HFF-Myc (cell line): ENCODE measurements at places on chromosomes 1 and 21.
A peak's percentile ranks its signal among the peaks of the same experiment; 100 is the strongest.

- DNase-seq = no peak
Measured at GRCh38 chr1:28801461-28801860, 10.5 kb upstream of the OPRD1 start.

DNA sequence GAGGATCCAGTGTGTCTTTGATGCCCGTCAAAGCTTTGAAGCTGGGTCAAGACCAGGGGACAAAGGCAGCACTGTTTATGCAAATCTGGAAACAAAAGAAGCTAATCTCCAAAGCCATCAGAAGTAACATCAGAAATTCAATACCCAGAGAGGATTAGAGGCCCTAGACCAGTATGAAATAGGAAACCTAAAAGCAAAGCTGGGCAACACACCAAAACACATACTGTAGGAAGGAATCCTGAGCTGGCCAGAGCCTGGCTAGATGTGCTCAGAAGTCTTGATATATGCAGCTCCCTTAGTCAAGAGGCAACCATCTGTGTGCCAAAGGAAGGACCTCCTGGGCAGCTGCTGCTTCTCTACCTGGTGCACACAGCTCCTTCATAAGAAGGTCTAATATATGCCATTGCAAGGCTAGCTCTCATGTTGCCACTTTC lies 12.3 kb downstream of the COLGALT2 start:
- DNase-seq = peak; percentile 82

DNA sequence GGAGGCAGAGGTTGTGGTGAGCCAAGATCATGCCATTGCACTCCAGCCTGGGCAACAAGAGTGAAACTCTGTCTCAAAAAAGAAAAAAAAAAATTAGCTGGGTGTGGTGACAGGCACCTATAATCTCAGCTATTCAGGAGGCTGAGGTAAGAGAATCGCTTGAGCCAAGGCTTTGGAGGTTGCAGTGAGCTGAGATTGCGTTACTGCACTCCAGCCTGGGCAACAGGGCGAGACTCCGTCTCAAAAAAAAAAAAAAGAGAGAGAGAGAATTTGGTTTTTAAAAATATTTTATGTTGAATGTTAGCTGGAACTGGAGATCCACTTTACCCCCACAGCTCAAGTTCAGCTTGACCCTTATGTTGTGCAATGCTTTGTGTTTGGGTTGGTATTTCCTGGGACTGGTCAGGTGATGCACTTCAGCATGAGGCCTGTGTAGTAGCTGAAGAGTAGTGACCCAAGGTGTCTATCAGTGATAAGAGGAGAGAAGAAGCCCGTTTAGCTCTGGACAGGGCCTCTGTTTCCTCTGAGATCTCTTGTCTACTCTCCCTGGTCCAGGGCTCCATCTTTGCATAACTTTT lies 36.8 kb upstream of the MACF1 start:
- DNase-seq = no peak

DNA sequence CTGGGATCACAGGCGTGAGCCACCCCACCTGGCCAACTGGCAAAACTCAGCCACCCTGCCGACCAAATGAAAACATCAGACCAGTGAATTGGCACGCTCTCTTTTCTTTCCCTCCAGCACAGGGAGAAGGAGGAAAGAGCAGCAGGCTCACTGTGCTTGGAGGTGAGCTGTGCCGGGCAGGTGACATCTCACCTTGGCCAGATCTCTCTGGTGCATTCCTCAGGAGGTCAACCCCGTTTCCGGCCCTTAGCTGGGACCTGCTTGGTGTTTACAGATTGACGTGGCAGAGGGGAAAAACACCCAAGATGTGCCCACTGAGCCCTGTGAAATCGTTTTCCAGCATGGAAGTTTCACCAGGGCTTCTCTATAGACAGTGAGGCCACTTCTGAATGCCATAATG lies 45.1 kb downstream of the TMEM51 start:
- no peak for DNase-seq
